T follicular helper cell (primary cell): ENCODE measurements at places on chromosomes 5 and 9.

DNA sequence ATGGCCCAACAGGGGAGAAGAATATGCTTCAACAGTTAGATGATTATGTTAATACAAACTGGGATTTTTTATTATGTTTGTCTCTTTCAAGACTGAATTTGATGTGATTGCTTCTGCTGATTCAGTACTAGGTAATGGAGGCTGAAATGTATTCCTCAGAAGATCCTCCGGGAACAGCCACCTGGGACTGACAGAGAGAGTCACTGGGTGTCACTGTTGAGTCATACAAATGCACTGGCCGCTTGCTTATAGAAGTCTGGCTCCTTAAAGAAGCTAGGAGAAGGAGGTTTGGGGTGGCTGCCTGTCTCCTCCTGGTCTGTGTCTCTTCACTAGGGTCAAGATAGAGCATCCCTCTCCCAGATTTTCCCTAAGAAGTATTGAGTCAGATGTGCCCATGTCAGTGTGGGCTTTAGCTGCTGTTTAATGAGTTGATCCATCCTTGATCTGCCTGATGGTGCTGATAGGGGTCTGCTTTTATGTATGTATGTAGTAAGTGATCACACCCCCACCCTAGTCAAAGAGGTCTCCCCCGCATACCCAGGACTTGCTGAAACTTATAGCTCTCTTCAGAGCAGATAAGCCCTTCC lies 773.4 kb downstream of the BRINP1 start:
- DNase-seq = no peak

DNA sequence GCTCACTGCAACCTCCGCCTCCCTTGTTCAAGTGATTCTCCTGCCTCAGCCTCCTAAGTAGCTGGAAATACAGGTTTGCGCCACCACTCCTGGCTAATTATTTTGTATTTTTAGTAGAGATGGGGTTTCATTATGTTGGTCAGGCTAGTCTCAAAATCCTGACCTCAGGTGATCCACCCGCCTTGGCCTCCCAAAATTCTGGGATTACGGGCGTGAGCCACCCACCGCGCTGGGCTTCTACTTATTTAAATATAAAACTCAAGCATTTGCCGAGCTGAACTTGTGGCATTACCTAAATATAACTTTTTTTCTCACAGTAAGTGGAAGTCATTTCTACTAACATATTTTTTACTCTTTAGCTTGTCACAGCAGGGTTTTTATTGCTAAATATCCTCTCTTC lies 1356.3 kb upstream of the ACO1 start:
- no peak for DNase-seq

GRCh38 chr9:86578722-86579121 lies 224.5 kb upstream of the TUT7 start:
- no peak for DNase-seq

GRCh38 chr5:69231851-69232250 lies 2.8 kb upstream of the CDK7 start:
- DNase-seq = no peak

DNA sequence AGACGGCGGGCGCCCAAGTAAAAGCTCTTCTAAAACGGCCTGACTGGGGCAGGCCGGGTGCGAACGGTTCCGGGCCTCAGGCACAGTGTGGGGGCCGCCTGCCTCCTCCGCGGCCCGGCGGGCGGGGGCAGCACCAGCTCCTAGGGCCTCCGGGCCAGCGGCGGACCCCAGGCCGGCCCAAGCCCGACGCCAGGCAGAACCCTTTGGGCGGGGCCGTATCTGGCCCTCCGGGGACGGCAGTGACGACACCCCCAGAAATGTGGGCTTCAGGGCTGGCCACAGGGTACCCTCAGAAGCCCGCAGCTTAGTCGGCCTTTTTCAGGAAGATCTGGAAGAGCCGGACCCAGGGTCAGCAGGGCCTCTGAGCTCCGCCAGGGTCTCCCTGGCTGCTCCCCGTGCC lies 4.0 kb downstream of the LTC4S start:
- no peak for DNase-seq

- no peak for DNase-seq
These were observed 330.8 kb downstream of the DTWD2 start for GRCh38 chr5:118657576-118657975.

- DNase-seq = no peak
These were observed 150.9 kb downstream of the FGF18 start for GRCh38 chr5:171570244-171570825.

DNA sequence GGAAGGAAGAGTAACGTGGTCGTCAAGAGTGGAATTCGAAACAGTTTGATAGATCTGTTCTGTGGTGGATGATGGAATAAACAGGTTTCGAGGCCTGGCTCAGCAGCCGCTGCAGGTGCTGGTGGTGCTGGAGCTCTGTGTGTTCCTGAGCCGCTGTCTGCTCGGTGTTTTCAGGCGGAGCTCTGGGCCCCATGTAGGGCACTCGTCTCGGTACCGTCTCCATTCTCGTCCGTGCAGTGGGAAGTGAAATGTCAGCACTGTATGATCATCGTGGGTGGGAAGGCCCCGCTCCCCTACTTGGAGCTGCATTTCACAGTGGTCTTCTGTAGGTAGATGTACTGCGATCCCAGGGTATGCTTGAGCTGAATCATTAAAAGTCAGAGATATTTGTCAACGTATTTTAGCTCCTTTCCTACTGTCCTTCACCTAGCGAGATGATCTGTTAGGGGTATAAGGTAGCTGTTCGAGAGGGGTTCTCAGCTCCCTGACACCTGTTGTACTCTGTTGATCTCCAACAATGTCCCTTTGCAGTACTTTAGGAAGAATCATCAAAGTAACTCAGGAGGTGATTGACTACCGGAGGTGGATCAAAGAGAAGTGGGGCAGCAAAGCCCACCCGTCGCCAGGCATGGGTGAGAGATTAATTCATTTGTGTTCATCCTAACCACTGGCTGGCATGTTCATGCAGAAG lies 35.9 kb downstream of the TENT4A start:
- DNase-seq = no peak

DNA sequence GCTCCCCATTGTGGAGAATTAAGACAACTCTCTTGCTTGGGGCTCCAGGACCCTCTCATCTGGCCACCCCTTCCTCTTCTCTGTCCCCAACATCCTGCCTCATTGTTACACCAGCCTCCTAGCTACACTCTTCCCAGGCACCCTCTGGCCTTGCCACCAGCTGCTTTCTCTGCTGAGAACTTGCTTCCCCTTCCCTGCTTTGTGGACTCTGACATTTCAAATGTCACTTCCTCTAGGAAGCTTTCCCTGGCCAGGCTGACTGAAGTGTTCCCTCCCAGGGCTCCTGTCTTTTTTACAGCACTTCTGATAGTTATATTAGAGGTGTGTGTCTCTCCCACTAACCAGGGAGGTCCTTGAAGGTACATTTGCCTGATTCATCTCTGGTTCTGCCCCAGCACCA lies 194.0 kb upstream of the KLF4 start:
- no peak for DNase-seq

DNA sequence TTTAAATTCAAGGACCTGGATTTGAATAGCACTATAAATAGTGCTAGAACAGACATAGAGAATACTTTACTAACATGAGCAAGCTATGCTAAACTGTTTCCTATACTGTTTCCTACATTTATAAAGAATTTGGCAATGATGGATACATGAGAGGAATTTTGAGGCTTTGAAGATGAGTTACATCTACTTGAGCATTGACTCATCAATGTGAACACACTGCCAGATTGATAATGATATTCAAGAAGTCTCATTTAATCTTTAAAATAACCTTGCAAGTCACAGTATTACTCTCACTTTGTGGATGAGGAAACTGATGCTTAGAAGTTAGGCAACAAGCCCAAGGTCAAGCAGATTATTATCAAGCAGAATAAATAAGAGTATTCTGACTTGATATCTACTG lies 281.9 kb downstream of the DNAH5 start:
- DNase-seq = no peak

GRCh38 chr9:111482694-111483438 lies 1.3 kb downstream of the ECPAS start:
- peak; percentile 29 for DNase-seq

GRCh38 chr5:87015901-87016300 lies 251.8 kb upstream of the RASA1 start:
- no peak for DNase-seq

DNA sequence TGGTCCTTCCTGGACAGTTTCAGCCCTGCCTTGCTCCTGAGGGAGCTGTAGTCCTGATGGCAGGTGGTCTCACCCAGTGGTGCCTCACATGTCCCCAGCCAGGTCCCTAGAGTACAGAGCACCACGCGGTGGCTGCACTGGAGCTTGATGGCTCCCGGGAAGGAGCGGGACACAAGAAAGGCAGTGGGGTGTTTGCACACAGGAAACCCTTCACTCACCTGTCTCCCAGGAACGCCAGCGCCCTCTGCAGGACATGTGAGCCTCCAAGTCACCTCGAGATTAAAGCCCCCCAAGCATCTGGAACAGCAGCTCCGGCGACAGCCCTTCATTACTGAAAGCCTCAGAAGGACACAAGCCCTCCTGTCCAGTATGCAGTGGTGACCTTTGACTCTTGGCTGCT lies 19.9 kb upstream of the TMEM250 start:
- DNase-seq = peak; percentile 17

DNA sequence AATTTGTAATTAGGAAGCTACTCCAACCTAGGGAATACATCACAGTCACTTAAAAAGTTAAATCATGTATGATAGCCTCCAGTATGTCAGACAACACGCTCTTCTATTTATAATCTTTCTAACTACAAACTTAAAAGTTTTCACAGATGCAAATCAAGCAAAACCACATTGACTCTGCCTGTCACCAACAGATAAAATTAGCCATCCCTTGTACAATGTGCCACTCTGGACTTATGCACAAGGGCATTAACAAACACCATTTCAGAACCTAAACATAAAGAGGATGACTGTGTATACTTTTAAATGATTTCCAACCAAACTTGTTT lies 14.7 kb downstream of the ERP44 start:
- no peak for DNase-seq

- no peak for DNase-seq
These were observed 19.6 kb downstream of the PRUNE2 start for GRCh38 chr9:76886318-76886717.

GRCh38 chr9:73515216-73515615 lies 363.6 kb downstream of the ANXA1 start:
- DNase-seq = no peak

DNA sequence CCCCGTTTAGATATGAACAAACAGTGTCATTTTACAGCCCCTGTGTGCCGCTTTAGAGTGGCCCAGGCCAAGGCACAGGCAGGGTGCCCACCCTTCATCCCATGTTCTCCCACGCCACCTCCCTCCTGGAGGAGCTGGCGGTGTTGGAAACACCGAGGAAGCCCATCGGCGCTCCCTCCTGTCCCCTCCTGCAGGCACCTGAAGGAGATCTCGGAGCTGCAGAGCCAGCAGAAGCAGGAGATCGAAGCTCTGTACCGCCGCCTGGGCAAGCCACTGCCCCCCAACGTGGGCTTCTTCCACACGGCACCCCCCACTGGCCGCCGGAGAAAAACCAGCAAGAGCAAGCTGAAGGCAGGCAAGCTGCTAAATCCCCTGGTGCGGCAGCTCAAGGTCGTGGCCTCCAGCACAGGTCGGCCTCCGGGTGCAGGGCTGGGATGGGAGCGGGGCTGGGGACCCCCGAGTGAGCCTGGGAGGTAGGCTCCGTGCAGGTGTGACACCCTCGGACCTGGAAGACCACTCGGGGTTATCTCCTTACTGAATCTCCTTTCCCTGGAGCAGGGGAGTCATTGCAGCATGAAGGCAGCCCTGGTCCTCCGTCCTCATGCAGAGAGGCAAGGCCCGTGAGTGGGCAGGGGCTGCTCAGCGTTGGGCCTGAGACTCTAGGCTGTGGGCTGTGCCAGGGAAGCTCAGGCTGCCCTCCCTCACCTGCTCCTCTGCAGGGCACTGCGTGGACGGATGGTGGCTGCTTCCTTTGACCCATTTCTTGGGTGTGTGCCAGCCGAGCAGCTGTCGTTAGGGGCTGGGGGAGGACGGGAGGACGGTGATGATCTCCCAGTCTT lies 113.9 kb downstream of the WNK2 start:
- no peak for DNase-seq

DNA sequence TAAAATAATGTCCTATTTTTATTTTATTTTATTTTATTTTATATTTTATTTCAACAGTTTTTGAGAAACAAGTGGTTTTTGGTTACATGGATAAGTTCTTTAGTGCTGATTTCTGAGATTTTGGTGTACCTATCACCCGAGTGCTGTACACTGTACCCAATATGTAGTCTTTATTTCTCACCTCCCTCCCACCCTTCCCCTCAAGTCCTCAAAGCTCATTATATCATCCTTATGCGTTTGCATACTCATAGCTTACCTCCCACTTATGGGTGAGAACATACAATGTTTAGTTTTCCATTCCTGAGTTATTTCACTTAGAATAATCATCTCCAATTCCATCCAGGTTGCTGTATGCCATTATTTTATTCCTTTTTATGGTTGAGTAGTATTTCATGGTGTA lies 63.5 kb downstream of the ARRDC3 start:
- DNase-seq = no peak

DNA sequence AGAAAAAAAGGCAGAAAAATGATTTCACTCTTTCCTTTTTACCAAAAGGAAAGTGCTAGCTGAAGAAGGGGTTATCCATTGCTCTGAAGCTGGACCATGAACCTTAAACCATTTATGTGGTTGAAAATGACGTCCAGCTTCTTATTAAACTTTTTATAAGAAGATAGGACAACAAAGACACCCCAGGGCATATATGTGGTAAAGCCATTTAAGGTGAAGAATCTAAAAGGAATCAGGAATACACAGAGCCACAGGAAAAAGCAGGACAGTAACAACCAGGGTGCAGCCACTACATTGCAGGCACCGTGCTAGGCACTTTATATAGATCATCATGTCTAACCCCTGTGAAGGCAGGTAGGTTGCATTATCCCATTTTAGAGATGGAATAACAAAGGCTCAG lies 42.1 kb downstream of the RASEF start:
- no peak for DNase-seq

DNA sequence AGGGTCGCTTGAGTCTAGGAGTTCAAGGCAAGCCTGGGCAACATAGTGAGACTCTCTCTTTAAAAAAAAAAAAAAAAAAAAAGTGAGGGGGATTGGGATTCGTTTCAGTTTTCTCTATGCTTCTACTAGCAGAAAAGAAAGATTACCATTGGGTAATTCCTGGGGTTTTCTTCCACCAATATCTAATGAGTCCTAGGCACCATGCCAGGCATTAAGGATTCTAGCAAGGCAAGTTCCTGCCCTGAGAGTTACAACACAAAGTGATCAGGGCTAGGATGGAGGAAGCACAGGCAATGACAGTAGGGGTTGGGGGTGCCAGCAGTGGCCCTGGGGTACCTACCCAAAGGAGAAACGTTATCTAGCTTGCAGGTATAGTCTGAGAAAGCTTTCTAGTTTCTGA lies 90.8 kb downstream of the PCDH1 start:
- no peak for DNase-seq

GRCh38 chr5:179914032-179914755 lies 6.5 kb upstream of the TBC1D9B start:
- no peak for DNase-seq

DNA sequence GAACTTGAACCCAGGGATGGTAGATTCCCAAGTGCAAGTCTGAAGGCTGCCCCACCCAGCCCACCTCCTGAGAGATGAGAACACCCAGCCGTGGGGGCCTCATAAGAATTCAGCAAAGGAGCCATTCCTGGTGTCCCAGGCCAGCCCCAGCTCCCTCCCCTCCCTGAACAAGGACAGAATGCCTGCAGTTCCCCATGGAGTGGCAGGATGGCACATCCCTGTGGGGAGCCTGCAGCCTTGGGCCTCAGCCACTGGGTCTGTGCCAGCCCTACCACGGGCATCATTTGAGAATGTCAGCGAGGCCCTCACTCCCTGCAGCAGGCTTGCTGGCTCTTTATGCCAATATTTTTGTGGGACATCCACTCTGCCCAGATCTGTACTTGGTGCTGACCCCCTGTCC lies 36.2 kb upstream of the RAPGEF1 start:
- no peak for DNase-seq
